ENCODE measurements at places on chromosomes 2 and 18.

DNA sequence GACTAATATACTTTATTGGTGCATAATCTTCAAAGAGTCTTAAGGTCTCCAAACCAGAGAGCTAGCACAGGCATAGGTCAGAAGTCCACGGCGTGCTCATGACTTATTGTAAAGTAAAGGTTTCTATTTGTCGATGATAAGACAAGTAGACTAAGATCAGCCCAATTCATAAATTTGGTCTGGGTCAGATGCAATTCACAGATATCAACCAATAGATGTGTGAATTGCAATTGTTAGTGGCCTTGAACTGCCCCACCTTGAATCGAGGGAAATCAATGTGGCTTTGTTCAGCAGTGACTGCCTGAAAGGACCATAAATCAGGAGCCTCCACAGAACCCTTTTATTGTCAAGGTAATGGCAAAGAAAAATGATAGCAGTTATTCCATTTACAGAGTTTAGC, 39.1 kb upstream of the CPS1 start:
- DNase-seq, result no peak

DNA sequence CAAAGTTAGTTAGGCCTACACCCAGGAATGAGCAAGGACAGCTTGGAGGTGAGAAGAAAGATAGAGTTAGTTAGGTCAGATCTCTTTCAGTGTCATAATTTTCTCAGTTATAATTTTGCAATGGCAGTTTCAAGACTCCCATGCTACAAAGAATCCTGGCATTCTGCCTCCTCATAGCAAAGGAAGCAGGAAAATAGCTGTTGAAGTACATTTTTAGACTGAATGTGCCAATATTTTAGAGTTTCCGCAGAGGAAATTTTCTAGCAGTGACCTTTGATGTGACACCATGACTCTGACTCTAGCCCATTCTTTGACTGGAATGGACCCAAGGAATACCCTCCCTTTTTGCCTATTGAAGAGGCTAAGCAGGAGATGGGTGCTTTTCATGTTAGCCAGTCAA, 371.7 kb downstream of the PIK3C3 start:
- no peak for DNase-seq

- DNase-seq, result no peak
These were observed 34.4 kb downstream of the CD28 start for GRCh38 chr2:203740871-203741281.

GRCh38 chr2:19226386-19226785, 132.0 kb downstream of the OSR1 start:
- no peak for DNase-seq

DNA sequence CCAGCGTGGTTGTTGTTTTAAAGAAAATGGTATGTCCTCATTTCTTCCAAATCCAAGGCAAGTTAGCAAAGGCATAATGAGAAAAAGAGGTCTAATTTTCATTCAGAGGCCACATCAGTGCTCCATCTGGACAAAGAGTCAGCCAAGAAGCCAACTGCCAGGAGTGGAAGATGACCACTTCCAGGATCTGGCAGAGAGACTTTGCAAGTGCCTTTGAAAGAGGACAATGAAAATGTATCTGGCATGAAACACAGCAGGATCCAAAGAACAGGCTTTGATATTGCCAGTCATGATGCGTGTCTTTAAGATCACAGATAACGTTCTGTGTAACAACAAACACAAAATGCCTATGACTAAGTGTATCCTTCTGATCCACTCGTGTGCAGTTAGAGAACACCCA, 82.8 kb downstream of the AFF3 start:
- DNase-seq, result no peak

- DNase-seq, result no peak
These were observed 433 bp downstream of the NPC1 start for GRCh38 chr18:23585897-23586248.

GRCh38 chr2:22703286-22703920, 681.6 kb upstream of the KLHL29 start:
- DNase-seq, result no peak

DNA sequence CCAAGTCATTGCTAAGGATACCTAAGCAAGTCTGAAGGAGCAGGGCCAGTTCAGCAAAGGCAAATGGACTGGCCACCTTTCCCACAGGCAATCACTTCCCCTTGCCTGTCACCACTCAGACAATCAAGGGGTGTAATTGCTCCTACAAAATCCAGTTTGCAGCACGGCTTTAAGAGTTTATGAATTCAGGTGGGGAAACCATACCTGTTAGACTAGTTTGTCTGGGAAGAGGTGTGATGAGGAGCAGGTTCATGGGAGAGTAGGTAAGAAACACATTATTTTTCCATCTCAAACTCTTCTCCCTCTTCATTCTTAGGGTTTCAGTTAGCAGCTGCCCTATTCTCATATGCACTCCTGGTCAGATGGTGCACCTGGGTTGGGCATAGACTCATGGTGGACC, 102.5 kb downstream of the EVA1A start:
- DNase-seq, result no peak

- no peak for DNase-seq
These were observed 71.1 kb downstream of the LDLRAD4 start for GRCh38 chr18:13289481-13290205.

DNA sequence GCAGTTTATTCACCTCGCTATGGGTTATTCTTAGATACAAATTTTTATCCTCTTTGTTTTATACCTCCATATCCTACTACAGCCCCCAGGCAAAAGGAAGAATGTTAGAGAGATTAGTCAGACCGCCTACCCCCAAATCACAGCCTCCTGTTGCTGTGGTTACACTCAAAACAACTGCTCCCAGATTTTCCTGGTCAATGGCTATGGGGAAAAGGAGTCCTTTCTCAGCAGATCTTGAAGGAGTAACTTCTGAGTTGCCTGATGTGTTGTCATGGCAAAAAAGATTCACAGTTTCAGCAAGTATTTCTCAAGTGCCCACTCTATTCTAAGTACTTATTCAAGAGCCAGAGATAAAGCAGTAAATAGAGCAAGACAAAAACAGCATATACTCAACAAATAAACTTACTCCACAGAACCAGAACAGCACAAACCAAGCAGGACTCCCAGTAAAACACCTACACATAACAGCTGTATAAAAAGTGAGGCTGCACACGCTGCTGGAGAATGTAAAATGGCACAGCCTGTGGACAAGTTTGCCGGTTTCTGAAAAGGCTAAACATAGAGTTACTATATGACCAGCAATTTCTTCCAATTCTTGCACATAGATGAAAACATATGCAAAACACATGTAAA, 104.8 kb downstream of the NOL10 start:
- no peak for DNase-seq

DNA sequence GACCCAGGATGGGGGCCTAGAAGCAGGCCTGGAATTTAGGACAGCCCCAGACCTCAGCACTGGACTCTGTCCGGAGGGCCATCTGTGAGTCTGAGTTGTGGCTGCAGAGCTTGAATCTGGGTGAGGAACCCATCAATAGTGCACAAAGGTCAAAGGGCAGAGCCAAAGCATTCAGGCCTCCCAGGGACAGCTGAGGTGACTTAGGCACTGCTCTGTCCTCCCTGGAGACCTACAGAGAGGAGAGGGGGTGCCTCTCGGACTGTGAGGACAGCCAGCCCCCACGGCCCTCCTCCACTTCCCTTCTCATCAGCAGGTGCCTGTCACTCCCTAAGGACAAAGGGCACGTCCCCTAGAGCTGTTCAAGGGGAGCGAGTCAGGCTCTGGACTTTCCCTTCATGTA, 25.1 kb upstream of the PRLH start:
- DNase-seq, result no peak

DNA sequence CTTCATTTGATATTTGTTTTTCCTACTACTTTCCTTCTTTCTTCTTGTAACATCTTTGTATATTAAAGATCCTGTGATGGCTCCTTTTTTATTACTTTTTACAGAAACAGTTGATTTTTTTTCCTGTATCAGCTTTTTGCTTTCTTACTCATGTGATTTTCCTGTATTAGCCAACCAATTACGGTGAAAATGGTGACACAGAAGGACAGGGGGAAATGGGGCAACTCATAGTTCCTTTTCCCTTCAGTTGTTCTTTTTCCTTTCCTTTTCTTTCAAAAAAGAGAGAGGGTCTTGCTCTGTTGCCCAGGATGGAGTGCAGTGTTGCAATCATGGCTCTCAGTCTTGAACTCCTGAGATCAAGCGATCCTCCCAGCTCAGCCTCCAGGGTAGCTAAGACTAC, 117.8 kb downstream of the ATL2 start:
- DNase-seq, result no peak

- no peak for DNase-seq
These were observed 13.4 kb upstream of the CDC42EP3 start for GRCh38 chr2:37684809-37685208.

GRCh38 chr18:78972930-78973331, 6.7 kb upstream of the SALL3 start:
- no peak for DNase-seq

DNA sequence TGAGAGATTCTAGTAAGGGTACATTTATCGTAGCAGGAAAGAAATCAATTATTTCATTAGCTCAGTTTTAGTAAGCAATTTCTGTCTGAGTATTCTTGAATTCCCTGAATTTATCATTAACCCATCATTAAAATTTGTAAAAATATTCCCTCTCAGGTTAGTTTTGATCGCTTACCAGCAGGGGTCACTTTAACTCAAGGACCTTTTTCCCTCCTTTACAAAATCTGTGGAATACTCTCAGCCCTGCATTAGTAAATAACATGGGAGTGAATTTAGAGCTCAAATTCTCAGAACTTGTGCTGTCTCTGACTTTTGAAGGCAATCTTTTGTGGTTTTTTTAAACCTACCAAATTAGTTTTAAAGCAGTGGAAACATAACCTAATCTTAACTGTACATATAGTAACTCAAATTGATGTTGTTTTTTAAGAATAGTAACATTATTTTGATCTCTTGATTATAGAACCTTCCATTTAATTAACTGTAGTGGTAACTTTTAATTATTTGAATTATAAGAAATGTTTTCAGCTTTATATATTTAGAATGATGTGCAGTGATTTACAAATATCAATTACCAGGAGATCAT, 97.2 kb downstream of the AGPS start:
- no peak for DNase-seq

GRCh38 chr2:212539072-212539880, 674 bp upstream of the ERBB4 start:
- no peak for DNase-seq

DNA sequence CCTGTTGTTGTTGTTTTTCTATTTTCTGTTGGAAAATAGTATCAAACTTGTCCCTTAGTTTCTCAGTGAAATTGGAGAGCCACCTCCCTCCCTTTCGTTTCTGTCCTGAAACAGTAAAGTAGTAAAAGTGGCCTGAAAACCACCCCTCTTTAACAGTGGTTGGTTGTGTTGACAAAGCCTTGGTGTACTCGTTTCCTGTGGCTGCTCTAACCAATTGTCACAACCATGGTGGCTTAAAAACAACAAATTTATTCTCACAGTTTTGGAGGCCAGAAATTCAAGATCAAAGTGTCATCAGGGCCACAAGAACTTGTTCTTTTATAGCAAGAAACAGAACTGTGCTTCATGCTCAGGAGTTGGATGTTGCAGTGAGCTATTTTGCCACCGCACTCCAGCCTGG, 4.0 kb upstream of the DYSF start:
- no peak for DNase-seq

- DNase-seq, result no peak
These were observed 357.4 kb upstream of the ACVR2A start for GRCh38 chr2:147487286-147487977.

DNA sequence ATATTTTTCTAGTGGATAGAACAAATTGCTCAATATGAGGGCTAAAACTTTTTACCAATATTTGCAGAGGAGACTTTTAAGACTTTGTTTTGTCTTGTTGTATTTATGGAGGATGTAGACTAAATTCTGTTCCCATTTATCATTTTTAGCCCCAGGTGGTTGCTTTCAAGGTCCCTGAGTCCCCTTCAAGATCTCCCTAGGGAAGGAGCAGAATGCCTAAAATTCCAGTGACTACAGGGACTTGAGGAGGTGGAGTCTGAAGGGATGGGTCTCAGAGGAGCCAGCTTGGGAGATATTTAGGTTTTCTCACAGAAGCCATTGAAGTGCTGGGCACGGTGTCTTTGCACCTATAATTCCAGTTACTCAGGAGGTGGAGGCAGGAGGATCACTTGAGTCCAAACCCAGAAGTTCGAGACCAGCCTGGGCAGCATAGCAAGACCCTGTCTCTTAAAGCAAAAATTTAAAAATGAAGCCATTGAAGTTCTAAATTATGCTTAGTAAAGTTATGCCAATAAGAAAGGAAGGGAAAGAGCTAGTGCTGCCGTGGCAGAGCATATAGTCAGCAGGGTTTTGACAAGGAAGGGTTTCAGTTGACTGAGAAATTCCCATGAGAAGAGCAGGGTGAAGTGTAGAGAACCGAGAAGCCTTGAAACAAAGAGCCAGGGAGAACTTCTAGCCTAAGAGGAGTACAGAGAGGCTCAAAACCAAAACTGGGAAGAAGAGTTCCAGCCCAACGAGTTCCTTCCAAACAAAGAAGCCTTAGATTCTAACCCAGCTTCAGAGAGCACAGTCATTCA, 43.4 kb downstream of the COMMD1 start:
- no peak for DNase-seq

DNA sequence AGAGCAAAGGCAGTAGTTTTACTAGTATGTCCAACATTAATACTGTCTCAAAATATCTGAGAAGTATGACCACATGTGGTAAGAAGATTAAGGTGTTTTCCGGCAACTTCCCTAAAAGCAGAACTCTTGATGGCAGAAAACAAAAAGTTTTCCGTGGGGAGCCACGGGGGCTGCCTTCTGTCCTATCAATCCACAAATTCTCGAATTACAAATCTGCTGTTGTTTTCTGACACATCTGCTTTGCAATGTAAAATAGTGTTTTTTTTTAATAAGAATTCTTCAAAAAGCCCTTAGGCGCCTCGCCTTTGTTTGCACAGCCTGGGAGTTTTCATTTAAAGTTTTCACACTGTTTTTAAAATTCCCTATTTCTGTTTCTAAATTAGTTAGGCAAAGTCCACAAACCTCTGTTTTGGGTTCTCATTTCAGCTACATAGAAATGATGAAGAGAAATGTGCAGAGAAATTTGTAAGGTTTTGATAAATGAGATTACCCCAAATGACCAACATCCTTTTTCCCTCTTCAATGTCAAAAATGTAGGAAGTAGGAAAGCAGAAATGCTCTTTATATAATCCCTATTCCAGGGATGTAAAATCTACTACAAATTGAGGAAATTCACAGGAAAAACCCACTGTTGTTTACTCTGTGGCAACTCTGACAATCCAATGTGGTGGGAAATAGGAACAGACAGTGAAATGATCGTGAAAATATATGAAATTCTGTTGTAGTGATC, 385.8 kb downstream of the ZEB2 start:
- DNase-seq, result no peak

- DNase-seq, result no peak
These were observed 84.6 kb downstream of the PLCL1 start for GRCh38 chr2:197889041-197889440.

- no peak for DNase-seq
These were observed 74.0 kb upstream of the TEX51 start for GRCh38 chr2:126824663-126825062.

GRCh38 chr2:151862700-151863099, 34.5 kb upstream of the ARL5A start:
- DNase-seq, result no peak

DNA sequence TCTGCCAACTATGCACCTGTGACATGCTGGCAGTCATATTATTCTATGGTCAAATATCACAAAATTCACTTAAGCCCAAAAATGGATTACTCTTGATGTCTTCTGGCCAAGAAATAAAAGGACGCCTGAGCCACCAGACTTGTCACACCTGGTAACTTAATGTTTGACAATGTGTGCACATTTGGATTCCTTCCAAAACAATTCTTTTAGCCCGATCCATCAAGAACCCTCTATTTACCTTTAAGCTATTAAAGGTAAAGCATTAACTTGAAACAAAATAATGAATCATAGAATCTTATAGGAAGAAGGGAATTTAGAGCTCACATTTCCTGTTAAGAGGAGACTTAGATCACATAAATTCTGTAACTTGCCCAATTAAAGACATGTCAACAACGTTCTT, 46.5 kb upstream of the NFU1 start:
- no peak for DNase-seq

GRCh38 chr18:34707670-34708069, 2.4 kb upstream of the DTNA start:
- DNase-seq, result no peak

Measured in esophagus squamous epithelium (tissue), 5 donors.